ENCODE measurements at places on chromosomes 7 and 10.

- DNase-seq = no peak
These were observed 361.0 kb downstream of the FRMD4A start for GRCh38 chr10:13969792-13970140.

GRCh38 chr7:99459087-99459486, 6.9 kb downstream of the ATP5MF start:
- no peak for DNase-seq

GRCh38 chr10:50360077-50360850, 108.9 kb upstream of the ASAH2 start:
- DNase-seq = no peak

DNA sequence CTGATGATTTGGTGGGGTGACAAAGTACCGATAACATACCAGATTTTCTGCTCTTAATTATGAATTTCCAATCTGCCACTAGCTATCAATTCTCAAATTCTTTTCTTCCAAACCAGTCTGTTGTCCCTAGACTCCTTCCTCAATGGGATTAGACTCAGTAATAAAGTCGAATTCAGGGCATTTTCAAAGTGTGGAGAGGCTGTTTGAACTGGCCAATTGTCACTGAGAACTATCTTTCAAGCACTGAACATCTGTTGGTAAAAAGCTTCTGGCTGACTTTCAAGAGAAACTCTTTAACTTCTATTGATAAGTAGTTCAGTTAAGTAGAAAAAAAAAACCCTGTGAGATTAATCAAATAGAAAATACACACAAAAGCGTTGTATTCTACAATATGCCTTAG, 108.9 kb downstream of the SAMD9 start:
- no peak for DNase-seq

GRCh38 chr7:73721377-73721817, 1.9 kb upstream of the STX1A start:
- no peak for DNase-seq

Measured in suprapubic skin (tissue), 4 donors.